Activated naive CD4-positive, alpha-beta T cell treated with anti-CD3 and anti-CD28 coated beads for 36 hours (primary cell): ENCODE measurements at places on chromosomes 2 and 18.

- no peaks in the 10 kb centered on the region for H3K36me3 ChIP-seq
- no peak overlapping the region for H3K4me3 ChIP-seq
- no peak for DNase-seq
- no peaks in the 10 kb centered on the region for H3K4me1 ChIP-seq
- H3K27ac ChIP-seq: no peak overlapping the region
- no peaks in the 10 kb centered on the region for H3K27me3 ChIP-seq
These were observed 529.2 kb upstream of the LINC00305 start for GRCh38 chr18:64678048-64678447.

GRCh38 chr2:8658064-8658862, 23.6 kb upstream of the ID2 start:
- H3K27ac ChIP-seq: no peak overlapping the region
- peaks cover 22% of the 10 kb centered on the region for H3K4me1 ChIP-seq
- H3K4me3 ChIP-seq: no peak overlapping the region
- DNase-seq: no peak
- no peaks in the 10 kb centered on the region for H3K36me3 ChIP-seq

GRCh38 chr2:62527478-62528210, 21.6 kb upstream of the TMEM17 start:
- H3K27me3 ChIP-seq: peaks cover 18% of the 10 kb centered on the region
- no peak overlapping the region for H3K27ac ChIP-seq
- DNase-seq: no peak
- H3K36me3 ChIP-seq: no peaks in the 10 kb centered on the region

DNA sequence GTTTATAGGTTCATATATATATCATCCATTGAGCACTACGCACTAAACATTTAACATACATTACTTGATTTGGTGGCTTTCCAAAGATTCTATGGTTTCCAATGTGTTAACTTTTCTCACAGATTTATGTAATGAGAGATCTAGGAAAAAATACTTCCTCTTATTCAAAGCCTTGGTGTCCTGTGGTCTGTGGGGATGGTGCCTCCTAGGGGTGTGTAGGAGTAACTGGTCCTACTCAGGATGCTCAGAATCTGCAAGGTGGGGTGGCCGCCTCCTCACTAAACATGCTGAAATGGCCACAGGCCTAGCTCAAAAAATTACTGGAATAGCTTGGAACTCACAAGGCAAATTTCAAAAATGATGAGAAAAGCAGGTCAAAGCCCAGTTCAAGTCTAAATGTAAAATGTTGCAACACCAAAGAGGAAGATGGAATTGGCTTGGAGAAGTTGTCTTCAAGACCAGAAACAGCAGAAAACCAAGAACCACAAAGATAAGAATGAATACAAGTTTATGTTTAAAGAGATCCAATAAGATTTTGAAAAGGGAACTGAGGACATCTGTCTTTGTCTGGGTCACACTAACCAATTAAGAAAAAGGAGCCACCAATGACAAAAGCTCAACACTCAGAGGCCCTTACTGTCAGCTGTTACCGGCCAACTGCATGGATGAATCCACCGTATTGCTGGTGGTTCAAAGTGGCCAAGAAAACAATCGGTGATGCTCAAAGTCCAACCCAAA, 11.5 kb downstream of the GPR55 start:
- H3K36me3 ChIP-seq: no peaks in the 10 kb centered on the region
- H3K27ac ChIP-seq: no peak overlapping the region
- peaks cover 28% of the 10 kb centered on the region for H3K4me1 ChIP-seq
- no peak overlapping the region for H3K4me3 ChIP-seq
- DNase-seq: peak; percentile 58
- H3K27me3 ChIP-seq: peaks cover 1% of the 10 kb centered on the region

DNA sequence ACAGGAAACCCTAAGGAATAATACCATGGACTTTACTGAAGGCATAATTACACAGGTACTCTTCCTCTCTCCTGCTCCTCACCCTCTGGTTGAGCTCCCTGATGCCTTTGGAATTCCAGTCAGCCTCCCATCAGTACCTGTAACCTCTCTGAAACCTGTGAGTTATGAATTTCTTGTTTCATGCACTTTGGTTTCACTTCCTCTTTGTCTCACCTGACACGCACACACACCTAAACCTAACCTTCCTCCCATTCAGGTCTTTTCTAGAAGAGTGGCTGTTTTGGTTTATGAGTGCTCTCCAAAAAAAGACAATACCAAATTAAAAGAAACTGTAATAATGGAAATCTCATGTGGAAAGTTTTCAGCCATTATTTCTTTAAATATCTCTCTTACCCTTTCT, 451.3 kb upstream of the VWC2L start:
- H3K36me3 ChIP-seq: no peaks in the 10 kb centered on the region
- H3K4me3 ChIP-seq: no peak overlapping the region

- H3K4me1 ChIP-seq: no peaks in the 10 kb centered on the region
- no peak overlapping the region for H3K27ac ChIP-seq
- H3K27me3 ChIP-seq: no peaks in the 10 kb centered on the region
- no peak overlapping the region for H3K4me3 ChIP-seq
These were observed 57.3 kb downstream of the CCDC195 start for GRCh38 chr2:224658780-224659405.

DNA sequence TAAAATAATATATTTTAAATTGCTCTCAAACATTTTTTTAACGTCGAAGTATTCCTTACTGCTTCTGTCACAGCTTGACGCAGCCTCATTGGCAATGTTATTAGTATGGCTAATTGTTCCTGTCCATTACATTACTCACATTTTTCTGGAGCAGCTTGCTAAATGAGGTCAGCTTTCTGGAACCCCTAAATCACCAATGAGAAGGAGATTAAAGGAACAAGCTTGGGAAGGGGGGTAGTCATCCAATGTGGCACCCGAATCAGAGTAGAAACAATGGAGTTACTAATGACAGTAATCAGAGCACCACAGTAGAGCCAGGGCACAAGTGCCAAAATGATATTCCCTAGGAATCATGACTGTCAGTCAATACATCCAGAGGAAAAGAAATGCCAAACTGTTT, 5.1 kb downstream of the NEUROD1 start:
- peaks cover 6% of the 10 kb centered on the region for H3K36me3 ChIP-seq
- peaks cover 27% of the 10 kb centered on the region for H3K4me1 ChIP-seq
- H3K4me3 ChIP-seq: no peak overlapping the region
- H3K27me3 ChIP-seq: peaks cover 51% of the 10 kb centered on the region
- H3K27ac ChIP-seq: no peak overlapping the region

- H3K4me1 ChIP-seq: peaks cover 9% of the 10 kb centered on the region
- H3K4me3 ChIP-seq: no peak overlapping the region
- H3K36me3 ChIP-seq: peaks cover 2% of the 10 kb centered on the region
- DNase-seq: no peak
These were observed 7.4 kb downstream of the RHOB start for GRCh38 chr2:20454036-20454981.

DNA sequence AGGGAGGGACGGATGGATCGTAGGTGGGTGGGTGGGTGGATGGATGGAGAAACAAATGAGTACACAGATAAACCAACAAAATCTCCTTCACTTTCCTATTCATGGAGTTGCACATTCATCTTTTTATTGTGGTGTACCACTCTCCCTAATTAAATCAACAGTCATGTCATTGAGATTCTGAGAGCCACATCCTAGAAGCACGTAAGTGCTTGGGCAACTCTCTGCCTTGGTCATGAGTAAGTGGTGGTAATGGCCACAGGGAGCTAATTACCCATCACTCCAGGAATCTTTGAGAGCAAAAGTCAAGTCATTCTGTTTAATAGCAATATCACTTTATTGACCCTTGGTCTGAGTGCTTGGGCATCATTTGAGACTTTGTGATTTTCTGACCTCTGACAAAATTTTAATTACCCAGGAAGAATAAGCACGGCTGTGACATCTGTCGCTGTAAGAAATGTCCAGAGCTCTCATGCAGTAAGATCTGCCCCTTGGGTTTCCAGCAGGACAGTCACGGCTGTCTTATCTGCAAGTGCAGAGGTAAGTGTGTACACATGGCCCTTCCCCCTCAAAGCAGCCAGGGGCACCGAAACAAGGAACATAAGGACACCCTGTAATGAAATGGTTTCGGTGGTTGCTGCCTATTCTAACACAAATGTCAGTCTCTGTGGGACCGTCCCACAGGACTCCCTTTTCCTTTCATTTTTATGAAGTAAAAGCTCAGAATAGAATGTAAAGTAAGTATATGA, 85.9 kb downstream of the FEZ2 start:
- no peaks in the 10 kb centered on the region for H3K27me3 ChIP-seq
- DNase-seq: no peak
- H3K4me1 ChIP-seq: no peaks in the 10 kb centered on the region
- no peak overlapping the region for H3K4me3 ChIP-seq
- H3K27ac ChIP-seq: no peak overlapping the region

- DNase-seq: no peak
- H3K4me1 ChIP-seq: no peaks in the 10 kb centered on the region
- no peaks in the 10 kb centered on the region for H3K27me3 ChIP-seq
- H3K27ac ChIP-seq: no peak overlapping the region
- H3K4me3 ChIP-seq: no peak overlapping the region
These were observed 117.0 kb downstream of the GRB14 start for GRCh38 chr2:164504253-164504652.

GRCh38 chr2:18918280-18918679, 328.9 kb upstream of the NT5C1B start:
- peaks cover 8% of the 10 kb centered on the region for H3K36me3 ChIP-seq
- H3K4me1 ChIP-seq: no peaks in the 10 kb centered on the region
- no peak overlapping the region for H3K27ac ChIP-seq
- H3K4me3 ChIP-seq: no peak overlapping the region
- no peaks in the 10 kb centered on the region for H3K27me3 ChIP-seq

GRCh38 chr2:217842017-217842416, 160.8 kb downstream of the TNS1 start:
- H3K27ac ChIP-seq: no peak overlapping the region
- H3K4me3 ChIP-seq: no peak overlapping the region
- no peaks in the 10 kb centered on the region for H3K4me1 ChIP-seq

DNA sequence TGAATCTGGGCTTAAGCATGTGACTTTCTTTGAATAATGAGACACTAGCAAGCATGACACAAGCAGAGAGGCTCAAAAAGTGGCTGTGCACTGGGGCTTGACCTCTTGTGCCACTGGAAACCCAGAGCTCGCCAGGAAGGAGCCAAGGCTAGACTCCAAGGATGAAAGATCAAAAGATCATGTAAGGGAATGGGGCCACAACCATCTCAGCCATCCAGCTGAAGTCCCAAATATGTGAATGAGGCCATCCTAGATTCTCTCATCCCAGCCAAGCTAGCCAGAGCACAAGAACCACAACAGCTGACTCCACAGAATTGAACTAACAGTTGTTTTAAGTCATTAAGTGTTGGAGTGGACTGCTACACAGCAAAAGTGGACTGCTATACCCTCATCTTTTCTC, 288.1 kb downstream of the CCDC178 start:
- H3K4me1 ChIP-seq: no peaks in the 10 kb centered on the region
- no peak for DNase-seq
- no peaks in the 10 kb centered on the region for H3K27me3 ChIP-seq
- H3K36me3 ChIP-seq: no peaks in the 10 kb centered on the region
- H3K4me3 ChIP-seq: no peak overlapping the region

DNA sequence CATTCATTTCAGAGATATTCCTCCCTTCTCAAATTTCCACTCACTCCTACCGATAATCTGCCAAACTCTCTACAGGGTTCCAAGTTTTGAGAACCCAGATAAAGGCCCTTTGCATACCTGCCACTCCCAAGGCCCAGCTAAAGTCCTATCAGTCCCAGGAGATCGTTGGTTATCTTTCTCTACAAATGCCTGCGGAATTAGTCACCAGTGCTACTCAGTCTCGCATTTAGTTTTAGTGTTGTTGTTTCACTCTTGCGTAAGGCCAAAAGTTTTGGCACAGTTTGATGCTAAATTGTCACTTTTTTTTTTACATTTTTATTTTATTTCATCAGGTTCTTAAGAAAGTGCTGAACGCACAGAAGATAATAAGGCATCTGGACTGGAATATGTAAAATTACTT, 29.2 kb upstream of the SETBP1 start:
- no peak overlapping the region for H3K4me3 ChIP-seq
- no peak overlapping the region for H3K27ac ChIP-seq
- DNase-seq: no peak
- H3K27me3 ChIP-seq: peaks cover 3% of the 10 kb centered on the region
- no peaks in the 10 kb centered on the region for H3K36me3 ChIP-seq
- H3K4me1 ChIP-seq: no peaks in the 10 kb centered on the region

DNA sequence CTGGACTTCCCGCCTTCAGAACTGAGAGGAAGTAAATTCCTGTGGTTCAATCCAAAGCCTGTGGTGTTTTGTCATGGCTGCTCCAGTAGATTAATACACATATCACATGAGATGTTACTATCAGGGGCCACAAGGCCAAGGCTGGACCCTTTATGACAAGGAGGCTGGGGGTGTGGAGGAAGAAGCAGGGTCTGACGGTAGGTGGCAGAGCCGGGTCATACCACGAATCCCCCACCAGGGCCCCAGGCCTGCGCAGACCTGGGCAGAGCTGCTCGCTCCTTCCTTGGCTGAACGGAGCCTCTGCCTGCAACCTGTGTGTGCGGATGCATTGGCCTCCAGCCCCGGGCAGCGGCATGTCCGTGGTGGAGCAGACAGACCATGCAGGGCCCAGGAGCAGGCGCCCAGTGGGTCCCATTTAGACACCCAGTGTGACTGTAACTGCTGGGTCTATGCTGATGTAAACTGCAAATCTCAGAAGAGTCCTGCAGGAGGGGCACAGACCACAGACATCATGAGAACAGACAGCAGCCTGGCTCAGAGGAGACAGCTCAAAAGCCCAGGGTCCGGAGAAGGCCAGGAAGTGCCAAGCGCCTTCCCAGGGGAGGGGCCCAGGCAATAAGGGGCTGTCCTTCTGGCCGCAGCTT, 155.2 kb downstream of the PXDN start:
- no peaks in the 10 kb centered on the region for H3K36me3 ChIP-seq
- no peak for DNase-seq
- H3K27me3 ChIP-seq: peaks cover 30% of the 10 kb centered on the region
- H3K4me1 ChIP-seq: no peaks in the 10 kb centered on the region

DNA sequence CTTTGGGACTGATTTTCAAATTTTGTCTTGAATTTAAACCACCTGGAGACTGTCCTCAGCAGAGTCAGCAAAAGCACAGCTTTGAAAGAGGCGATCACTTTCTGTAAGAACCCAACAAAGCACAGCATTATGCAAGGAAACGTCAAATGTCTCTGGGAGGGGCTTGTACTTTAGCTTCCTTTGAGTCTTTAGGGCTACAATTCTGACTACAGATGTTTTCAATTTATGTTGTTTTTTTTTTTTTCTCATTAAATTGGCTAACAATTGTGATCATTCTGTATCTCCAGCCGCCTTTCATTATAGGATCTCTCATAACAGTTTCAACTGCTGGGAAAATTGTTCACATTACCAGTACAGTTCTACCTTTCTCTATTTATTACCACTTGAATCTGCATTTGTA, 48.3 kb downstream of the COL3A1 start:
- H3K4me1 ChIP-seq: no peaks in the 10 kb centered on the region
- peaks cover 18% of the 10 kb centered on the region for H3K27me3 ChIP-seq
- H3K4me3 ChIP-seq: no peak overlapping the region
- no peak for DNase-seq
- no peak overlapping the region for H3K27ac ChIP-seq

DNA sequence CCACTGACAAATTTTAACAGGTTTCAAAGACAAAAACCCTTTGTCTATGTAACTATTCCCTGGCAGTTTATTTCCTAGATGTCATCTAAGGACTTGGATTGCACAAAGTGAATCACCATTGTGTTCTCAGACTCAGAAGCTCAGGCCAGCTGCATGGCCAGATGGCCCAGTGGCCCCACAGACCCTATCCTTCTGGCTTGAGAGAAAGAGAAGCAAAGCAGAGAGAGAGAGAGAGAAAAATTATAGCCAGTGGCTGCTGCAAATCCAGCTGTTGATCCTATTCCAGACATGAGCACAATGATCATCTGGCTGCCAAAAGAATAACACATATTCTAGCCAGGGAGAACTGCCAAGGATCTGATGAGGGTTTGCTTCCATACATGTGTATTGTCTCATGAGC, 25.8 kb downstream of the CTLA4 start:
- H3K4me1 ChIP-seq: peaks cover 67% of the 10 kb centered on the region
- no peak overlapping the region for H3K4me3 ChIP-seq
- no peak overlapping the region for H3K27ac ChIP-seq
- no peaks in the 10 kb centered on the region for H3K36me3 ChIP-seq
- no peaks in the 10 kb centered on the region for H3K27me3 ChIP-seq
